ENCODE measurements at places on chromosomes 2 and 18.

DNA sequence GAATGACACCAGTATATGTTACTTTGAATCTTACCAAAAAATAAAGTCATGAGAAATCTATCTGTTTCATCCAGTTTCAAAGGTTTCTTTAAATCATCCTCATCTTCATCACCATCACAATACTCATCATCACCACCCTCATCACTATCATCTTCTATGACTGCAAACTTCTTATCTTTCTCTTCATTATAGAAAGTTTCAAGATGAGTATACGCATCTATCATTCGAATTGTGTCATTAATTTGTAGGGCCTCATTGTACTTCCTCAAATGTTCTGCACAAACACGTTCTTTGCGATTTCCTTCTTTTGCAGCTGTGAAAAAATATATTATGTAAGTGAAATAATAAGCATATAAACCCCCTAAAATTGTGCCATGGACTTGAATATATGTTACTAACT is 34.1 kb upstream of the FAP start:
- DNase-seq = no peak

DNA sequence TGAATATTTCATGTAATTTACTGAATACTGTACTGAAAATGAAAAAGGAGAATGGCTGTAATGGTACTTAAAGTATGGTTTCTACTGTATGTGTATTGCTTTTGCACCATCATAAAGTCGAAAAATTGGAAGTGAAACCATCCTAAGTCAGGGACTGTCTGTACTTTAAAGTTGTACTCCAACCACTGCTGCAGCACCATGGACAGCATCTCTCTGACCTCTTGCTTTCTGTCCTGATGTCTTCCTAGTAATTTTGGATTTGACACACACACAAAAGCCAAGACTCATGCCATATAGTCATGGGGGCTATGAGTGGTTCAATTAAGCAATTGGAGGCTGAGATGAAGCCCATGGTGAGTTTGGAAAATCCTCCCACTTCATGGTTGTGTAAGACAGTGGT is 256.3 kb upstream of the PKDCC start:
- DNase-seq = no peak

DNA sequence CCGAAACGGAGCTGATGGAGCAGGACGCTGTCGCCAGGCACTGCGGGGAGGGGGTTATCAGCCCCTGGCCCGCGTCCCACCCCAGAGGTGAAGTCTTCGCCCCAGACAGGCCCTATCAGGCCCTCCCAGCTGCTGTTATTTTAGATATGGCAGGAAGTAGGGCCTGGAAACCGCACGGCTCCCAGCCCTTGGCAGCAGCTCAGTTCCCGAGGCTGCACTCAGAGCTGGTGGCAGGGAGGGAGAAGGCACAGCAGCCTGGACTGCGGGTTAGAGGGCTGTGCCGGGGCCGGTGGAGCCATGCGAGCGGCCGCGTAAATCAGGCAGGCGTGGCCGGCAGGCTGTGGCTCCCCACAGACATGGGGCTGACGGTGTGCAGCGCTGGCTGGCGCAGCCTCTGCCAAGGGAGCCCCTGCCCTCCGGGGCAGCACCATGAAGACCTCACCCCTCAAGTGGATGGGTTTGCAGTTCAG is 111.4 kb downstream of the NFATC1 start:
- DNase-seq = no peak

DNA sequence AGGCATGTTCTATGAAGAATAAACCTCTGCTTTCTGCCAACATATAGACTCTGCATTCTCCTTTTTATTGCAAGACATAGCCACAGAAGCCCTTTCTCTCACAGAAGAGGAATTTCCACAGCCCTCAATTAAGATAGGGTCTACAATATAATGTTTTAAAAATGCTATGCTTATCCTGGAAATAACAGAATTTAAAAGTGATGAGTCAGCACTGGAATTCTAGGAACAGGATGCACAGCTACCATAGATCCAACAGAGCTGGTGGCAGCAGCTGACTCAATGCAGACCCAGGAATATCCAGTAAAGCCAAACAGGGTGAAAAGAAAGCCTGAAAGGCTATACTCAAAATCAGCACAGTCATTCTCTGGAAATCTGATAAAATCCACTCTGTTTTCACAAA is 866.9 kb downstream of the TRIB2 start:
- DNase-seq = no peak

DNA sequence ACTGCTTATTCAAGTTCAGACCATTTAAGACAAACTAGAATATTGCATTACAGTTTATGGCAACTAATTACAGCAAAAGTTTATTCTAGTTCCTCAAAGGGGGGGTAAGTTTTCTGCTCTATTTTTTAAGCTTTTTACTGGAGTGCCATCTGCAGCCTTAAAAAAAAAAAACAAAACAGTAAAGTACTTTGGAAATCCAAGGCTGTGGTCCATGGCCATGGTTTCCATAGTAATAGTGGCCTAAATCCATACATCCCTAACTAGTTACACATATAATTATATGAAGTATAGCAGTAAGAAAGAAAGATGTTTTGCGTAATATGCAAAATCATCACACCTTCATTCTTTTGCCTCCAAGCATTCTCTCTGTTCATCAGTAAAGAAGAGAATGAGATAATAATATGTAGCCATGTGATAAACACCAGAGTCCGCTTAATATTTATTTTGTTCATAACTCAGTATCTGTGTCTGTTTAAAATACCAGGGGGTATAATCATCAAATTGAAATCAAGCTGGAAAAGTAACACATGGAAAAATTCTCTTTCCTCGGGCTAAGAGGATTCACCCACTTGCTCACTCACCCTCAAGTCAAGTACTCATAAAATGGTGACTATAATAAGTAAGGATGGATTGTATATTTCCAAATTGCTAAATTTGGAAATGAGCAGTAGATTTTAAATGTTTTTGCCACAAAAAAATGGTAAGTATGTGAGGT is 301.1 kb upstream of the RND3 start:
- DNase-seq = no peak

GRCh38 chr2:28828382-28828781 is 17.7 kb downstream of the SPDYA start:
- no peak for DNase-seq

- no peak for DNase-seq
Observed at GRCh38 chr2:1514391-1515072, 101.3 kb downstream of the TPO start.

DNA sequence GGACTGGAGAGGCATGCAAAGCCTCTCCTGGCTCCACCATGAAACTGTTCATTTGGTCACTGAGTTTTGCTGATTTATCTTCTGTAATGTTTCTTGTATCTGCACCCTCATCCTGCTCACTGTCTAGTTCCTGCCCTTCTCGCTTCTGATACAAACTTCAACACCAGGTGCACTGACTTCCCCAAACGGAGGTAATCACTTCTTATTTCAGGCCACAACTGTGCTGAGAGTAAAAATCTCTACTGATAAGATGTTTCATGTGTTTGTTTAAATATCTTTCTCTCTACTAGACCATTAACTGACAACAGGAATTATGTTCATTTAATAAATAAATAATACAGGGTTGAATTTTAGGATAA is 10.9 kb upstream of the NT5C1B start:
- DNase-seq = no peak

GRCh38 chr2:102604769-102605168 is 14.6 kb upstream of the SLC9A2 start:
- no peak for DNase-seq

DNA sequence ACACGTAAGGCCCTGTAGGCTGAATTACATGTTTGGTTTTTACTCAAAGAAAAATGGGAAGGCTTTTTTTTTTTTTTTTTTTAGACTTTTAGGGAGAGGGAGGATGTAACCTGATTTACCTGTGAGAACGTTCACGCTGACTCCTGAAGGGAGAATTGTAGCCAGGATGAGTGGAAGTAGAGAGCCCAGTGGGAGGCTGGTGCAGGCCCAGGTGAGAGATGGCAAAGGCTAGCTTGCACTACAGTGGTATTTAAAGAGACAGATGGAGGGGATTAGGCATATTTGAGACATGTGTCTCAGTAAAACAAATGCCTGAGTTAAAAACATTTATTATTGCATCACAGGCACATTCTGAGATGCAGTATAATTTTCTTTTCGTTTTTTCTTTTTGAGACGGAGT is 107.9 kb downstream of the CCDC85A start:
- no peak for DNase-seq

DNA sequence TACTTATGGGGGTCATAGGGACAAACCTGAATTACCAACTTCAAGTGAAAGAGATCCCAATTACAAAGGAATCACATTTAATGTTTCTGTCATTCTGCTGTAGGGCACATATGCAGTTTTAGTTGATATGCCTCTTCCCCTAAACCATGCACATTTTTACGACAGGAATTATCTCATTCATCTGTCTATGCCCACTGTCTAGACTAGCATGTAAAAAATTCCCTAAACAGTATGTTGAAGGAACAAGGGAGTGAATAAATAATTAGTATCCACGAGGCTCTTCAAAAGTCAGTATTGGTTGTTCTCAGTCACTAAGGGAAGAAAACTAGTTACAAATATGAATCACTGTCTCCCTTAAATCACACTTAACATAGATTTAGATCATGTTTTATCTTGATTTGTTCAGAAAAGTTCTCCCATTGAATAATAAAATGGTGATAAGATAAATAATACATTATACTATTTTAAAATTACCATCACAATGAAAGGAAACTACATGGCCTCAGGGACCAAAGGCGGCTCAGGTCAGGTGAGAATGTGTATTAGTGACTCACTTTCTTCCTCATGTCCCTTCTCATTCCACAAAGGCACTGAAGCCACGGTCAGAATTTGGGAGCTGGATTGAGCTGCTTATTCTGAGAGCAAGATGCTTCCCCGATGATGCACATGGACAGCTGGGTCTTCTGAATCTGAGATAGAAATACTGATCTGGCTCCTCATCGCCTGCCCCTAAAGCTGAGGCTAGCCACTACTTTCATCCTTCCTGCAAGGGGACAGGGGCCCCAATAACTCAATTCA is 29.1 kb downstream of the DYM start:
- DNase-seq = no peak

DNA sequence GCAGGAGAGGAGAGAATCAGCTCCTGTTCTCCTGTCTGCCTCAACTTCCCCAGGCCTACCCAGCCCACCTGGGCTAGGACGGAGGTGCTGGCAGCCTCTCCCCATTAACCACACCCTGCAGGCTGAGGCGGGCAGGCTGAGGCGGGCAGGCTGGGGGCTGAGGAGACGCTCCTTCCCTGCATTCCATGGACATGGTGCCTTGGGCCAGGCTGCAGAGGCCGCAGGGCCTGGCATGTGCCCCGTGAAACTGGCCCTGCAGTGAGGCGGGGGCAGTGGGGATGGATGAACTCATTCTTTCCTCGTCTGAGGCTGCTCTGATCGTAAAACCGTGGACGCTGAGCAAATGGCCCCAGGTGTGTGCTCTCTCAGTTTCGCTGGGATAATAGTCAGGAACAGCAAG is 84.7 kb upstream of the LAPTM4A start:
- no peak for DNase-seq

DNA sequence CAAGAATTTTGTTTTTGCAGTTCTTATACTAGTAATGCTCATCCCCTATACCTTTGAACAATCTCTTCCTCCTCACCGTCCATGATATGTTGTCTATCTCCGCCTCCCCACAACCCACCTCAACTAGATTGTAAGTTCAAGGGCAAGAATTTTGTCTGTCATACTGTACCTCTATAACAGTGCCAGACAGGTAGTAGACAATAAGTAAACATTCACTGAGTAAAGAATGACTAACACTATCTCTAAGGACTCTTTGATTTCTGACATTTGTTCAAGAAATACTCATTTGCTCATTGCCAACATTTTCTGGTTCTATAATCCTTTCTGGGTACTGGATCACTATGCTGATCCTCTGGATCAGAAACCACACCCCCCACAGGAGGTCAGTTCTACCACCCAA is 82.4 kb downstream of the EXOC6B start:
- no peak for DNase-seq

- no peak for DNase-seq
Observed at GRCh38 chr18:14978962-14979535, 231.1 kb downstream of the ANKRD30B start.

GRCh38 chr2:206379886-206380285 is 63.4 kb upstream of the ADAM23 start:
- DNase-seq = no peak

DNA sequence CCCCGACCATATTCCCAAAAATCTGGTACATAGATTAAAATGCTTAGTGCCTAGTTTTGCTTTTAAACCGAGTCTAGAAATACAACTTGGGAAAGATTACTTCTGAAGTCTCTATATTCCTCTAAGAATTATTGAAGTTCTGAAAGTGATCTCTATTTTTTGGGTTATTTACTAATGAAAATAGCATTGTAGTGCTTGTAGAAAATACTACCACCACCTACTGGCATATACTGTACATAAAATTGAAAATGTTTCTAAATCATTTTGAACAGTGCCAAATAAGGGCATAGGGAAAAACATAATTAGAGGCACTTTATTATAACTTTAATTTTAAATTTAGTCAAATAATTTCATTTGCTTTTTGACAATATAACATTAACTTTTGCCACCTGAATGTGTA is 1399.6 kb upstream of the ZEB2 start:
- DNase-seq = no peak

DNA sequence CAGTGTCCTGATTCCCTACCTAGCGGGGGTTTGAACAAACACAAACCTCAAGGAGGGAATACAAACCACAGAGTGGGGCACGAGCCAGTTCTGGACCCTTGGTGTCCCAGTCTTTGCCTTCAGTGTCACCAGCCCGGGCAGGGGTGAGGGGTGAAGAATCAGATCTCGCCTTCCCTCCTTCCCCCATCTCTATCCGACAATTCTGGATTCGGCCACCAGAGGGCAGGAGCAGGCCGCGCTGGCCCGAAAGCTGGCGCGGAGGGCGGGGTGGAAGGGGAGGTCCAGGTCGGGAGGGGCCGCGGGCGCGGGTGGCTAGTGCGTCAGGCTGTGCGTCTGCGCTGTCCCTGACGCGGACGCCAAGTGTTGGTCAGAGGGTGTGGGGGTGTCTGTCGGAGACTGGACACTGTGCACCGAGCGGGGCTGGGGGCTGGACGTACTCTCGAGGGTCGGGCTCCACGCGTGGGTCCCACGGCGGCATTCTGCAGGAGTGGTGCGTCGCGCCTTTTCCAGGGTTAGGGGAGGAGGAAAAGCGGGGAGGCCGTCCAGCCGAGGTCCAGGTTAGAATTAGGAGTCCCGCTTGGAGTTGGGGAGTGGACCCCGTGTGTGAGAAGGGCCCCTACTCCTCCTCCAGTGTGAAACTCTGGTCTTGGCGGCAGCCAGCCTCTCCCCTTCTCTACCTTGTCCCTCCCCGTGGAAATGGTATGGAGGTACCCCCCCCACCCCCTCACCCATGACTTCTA is 2.9 kb upstream of the CRYBA2 start:
- DNase-seq = peak; percentile 62

DNA sequence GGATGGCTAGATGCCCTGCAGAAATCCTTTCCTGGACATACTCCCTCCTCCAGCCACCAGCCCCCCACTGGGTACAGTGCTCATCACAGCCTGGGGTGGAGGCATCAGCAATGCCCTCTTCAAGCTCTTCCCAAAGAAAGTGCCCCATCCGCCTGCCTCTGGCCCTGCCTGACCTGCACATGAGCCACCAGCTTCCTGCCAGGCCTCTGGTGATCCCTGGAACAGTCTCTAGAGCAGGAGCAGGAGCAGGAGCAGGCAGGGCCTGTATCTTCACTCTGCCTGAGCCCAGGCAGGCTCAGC is 54.1 kb upstream of the CAB39 start:
- DNase-seq = no peak

Measured in activated CD4-positive, alpha-beta T cell treated with anti-CD3 and anti-CD28 coated beads for 1 hour (primary cell).